ENCODE measurements at places on chromosomes 5 and 9.

DNA sequence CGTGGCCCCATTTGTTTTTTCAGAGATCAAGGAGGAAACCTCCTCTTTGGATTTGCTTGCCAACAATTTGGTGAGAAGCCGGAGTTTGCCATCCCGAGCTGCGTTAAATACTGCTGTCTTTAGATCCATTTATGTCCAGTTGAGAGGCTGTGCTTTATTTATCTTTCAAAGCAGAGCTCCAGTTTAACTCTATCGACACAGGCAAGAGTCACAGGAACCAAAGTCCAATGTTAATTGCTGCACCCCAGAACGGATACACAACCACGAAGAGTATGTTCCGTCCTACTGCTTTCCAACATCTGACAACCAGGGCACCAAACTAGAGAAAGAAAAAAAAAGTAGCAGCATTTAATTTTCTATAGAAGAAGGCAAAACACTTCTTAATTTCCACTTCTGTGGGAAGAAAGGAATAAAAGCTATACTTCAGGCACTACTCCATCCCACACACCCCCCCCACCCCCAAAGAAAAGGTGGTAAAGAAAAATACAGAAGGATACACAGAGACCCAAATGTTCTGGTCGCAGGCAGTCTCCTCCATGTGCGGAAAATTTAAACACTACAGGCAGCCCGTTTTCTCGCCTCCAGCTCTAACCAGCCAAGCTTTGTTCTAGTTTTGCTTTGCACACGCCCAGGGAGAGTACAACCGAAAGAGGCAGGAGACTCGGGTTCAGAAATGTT lies 1.1 kb downstream of the FEM1C start:
- DNase-seq = no peak

GRCh38 chr5:96703384-96703920 lies 41.3 kb downstream of the CAST start:
- DNase-seq = no peak

GRCh38 chr9:112194969-112195431 lies 19.9 kb upstream of the SUSD1 start:
- no peak for DNase-seq

DNA sequence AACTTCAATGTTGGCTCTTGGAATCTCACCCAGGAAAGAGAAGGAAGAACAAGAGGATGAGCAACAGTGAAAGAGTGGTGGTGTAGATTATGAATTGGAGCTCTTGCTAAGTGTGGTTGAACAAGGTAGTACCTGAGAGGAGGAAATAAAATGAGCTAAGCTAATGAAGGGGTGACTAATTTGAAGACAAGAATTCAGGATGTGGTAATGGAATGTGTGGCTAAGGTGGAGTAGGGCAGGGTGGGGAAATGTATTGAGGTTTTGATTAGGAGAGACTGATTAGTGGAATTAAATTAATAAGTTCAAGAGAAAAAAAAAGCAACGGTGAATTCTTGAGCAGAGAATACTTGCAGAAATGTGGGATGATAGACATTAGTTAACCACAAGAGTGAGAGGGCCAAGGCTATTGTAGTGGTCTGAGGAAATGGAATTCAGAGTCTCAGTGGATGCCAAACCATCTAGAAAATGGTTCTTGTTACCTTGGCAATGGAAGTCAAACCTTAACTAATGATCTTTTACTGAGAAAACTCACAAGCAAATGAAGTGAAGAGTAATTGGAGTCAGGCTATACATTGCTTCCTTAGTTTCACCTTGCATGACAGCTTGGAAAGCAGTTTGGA lies 648.3 kb upstream of the ZNF608 start:
- DNase-seq = no peak

Data from T-cell (primary cell).